ENCODE measurements at places on chromosomes 5 and 9. TPM values are rescaled to one million over a fixed set of nuclear protein-coding genes. Genes with fewer than 3 reads are reported as not detected.

GRCh38 chr5:124825983-124826337 lies 79.5 kb upstream of the ZNF608 start:
- DNase-seq: no peak

DNA sequence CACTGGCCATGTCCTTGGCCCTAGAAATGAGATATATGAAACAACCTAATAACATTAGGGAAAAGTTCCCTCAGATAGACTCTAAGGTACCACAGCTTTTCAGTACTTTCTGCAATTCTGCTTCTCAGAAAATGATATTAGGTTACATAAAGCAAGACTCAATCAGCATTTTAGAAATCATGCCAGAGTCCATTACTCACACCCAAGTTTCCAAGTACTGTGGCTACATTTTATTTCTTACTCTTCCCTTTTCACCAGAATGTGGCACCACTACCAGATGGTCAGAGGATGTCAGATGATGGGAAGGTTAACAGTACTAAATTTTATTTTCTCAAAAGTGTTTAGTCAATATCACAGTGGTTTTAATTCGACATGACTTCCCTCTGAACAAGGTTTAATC lies 217.2 kb downstream of the MLLT3 start:
- DNase-seq: no peak

MYORG gene
- 2.7 TPM for total RNA-seq

DNA sequence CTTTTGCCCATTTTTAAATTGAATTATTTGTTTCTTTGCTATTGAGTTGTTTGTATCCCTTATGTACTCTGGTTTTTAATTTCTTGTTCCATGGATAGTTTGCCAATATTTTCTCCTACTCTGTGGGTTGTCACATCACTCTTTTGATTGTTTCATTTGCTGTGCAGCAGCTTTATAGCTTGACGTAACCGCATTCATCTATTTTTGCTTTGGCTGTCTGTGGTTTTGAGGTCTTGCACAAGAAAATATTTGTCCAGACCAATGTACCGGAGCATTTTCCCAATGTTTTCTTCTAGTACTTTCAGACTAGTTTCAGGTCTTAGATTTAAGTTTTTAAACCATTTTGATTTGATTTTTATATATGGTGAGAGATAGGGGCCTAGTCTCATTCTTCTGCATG lies 36.2 kb upstream of the ZNF366 start:
- no peak for DNase-seq

ZNF483 gene
- total RNA-seq: 6.0 TPM

PCDHB7 gene
- total RNA-seq: not detected

DNA sequence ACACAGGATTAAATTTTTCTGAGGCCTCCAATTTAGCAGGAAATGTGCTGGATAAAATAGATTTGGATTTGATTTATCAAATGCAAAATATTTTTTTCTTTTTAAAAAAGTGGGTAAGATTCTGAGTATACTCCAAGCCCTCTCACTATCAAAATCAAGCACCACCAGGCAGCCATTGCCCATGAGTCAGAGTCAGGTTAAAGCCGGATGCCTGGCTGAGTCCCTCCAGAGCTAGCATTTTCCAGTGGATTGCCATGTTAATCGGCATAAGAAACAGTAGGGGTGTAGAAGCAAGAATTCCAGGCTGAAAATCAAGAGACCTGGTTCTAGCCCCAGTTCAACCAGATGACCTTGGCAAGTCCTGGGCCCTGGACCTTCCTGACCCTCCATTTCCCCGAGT lies 85.3 kb downstream of the FAM114A2 start:
- no peak for DNase-seq

DNA sequence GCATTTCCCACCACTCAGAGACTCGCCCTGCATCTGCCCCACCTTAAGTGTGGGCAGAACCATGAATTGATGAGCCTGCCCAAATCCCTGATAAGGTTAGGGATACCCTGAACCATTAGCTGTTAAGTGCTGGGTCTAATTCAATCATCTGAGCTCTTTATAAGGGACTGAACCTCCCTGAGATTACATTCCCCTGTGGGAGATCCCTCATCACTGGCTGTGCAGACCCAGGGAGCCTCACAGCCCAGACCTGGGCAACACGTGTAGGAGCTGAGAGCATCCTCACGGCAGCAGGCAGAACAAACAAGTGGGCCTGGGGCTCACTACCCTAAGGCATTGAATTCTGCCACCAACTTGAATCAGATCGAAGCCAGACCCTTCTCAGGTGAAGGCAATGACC lies 585 bp upstream of the TAF11L2 start:
- DNase-seq: no peak
